ENCODE measurements at places on chromosomes 2 and 18.

GRCh38 chr18:12377556-12378197 is 650 bp upstream of the AFG3L2 start:
- no peak for DNase-seq

GRCh38 chr18:52716973-52717372 is 377.0 kb downstream of the DCC start:
- DNase-seq, result no peak

GRCh38 chr2:63614983-63615945 is 26.5 kb downstream of the MDH1 start:
- DNase-seq, result no peak

DNA sequence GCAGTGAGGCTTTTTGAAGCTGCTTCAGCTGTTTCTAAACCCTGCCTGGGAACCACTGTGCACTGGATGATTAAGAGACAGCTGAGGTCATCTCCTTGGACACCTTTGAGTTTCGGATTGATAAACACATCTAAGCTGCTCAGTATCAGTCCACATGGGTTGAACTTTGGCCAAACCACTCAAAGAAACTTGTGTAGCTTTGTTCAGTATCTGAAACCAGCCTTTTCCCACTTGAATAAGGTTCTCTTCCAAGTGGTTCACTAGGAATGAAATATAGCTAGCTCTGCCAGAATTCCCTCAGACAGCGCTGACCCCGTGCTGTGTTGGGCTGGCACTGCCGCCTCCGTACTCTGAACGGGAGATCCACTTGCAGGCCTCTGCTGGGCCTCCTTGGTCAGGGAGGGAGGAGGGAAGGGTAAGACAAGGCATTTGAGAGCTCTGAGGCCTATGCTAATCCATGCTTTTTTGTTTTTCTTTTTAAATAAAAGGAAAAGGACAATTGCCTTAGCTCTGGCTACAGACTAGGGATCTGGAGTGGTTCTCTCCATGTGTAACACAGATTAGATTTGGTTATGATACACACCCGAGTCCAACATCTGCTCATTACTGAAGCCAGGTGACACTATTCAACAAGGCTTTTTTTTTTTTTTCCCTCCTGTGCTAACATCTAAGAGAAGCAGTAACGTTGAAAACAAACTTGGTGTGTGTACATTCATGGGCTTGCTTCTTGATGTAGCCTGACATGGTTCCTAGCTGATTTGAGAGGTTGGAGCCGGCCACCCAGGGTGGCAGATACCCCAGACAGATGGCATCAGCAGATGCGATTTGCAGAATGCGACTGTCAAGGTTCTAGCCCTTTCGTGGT is 67.7 kb downstream of the NCK2 start:
- no peak for DNase-seq

DNA sequence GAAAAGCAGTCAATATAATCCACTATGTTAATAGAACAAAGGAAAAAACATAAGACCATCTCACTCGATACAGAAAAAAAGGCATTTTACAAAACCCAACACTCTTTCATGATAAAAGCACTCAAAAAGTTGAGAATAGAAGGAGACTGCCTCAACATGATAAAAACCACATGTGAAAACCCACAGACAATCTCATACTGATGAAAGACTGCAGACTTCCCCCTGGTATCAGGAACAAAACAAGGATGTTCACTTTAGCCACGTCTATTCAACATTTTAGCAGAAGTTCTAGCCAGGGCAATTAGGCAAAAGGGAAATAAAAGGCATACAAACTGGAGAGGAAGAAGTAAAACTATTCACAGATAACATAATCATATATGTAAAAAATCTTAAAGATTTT is 285.9 kb downstream of the EIPR1 start:
- DNase-seq, result no peak

GRCh38 chr2:240433973-240434727 is 1.3 kb upstream of the GPC1 start:
- peak; percentile 32 for DNase-seq

GRCh38 chr18:919078-919477 is 14.4 kb downstream of the ADCYAP1 start:
- DNase-seq, result no peak

DNA sequence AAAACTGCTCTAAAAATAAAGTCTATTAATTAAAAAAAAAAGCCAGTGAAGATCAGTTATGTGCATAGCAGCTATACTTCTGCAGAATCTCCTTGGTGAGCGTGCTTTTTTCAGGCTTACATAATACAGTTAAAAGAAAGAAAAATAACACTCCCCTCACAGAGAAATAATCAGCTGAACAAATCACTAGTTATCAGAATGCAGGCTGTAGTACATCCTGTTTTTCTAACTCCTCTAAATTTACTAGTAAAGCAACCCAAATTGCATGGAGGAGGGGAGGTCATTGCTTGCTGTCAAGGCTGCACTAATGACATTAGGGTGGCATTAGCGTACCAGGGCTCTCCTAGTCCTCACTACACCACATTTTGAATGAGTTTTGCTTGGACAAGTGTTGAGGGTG is 192.2 kb downstream of the PLCL1 start:
- no peak for DNase-seq

GRCh38 chr2:86562485-86562921 is 740 bp downstream of the CHMP3 start:
- no peak for DNase-seq

DNA sequence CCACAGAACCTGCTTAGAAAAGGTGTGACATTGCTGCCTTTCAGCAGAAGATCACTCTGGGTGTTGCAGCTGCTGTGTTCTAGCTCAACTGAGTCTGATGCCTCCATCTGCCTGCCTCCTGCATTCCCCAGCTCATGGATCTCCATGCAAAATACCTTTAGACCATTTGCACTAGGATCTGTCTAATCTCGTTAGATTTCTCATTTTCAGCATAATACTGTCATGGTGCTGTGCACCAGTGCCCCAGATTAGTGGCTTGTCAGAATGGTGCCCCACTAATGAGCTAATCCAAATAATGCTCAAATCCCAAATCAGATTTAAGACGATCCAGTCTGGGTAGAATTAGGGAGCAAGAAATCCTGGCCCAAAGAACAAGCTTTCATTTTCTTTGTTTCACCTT is 284.4 kb upstream of the PARD3B start:
- no peak for DNase-seq

DNA sequence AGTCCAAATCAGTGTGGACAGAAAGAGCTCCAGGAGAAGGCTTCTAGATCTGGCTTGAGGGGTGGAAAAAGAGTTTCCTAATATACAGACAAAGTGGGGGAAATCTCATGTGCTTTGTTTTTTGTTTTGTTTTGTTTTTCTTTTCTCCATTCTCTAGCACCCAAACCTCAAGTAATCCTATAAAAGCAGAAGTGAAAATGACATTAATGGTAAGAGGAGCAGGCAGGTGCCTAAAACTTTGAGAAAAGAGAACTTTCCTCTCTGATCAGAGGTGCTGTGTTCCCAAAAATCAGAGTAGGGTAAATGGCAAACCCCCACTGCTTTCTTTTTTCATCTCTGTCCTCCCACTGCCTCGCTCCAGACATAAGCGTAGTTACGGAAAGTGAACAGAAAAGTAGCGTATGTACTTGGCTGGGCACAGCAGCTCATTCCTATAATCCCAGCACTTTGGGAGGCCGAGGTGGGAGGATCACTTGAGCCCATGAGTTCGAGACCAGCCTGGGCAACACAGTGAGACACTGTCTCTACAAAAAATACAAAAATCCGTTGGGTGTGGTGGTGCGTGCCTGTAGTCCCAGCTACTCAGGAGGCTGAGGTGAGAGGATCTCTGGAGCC is 77.8 kb downstream of the FAM161A start:
- DNase-seq, result no peak

GRCh38 chr2:21282515-21282898 is 158.7 kb downstream of the TDRD15 start:
- peak; percentile 6 for DNase-seq

DNA sequence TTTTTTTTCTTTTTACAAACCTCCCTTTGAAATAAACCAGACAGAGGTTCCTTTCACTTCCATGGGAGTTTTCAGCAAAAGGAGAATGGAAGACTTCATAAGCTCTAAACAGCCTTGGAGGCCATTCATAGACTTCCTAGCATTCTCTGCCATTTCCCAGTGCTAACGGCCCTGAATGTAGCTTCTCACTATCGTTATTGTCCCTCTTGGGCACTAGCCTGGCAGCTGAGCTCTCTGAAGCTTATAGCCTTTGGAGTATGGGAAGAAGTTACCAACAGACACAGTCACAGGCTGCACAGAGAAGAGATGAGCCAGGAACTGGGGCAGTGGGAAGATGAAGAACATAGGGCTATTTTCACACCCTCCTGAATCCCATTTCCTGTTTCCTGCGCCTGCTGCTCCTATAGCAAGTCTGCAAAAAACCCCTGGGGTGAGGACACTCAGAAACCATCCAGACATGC is 29.1 kb upstream of the EPC2 start:
- DNase-seq, result no peak

DNA sequence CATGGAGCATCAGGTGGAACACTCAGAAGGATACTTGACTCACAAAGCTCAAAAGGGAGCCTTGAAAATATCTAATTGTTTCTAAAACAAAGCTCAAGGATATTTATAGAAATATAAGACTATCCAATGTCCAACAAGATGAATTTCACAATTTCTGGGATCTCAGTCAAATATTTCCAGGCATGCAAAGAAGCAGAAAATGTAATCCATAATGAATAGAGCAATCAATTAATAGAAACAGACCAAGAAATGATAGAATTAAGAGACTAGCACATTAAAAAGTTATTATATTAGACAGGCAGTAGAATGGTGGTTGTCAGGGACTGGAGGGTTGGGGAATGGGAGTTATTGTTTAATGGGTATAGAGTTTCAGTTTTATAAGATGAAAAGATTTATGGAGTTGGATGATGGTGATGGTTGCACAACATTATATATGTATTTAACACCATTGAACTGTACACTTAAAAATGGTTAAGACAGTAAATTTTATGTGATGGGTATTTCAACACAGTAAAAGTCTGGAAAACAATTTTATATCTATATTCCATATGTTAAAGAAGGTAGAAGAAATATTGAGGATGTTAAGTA is 189.9 kb upstream of the PIEZO2 start:
- DNase-seq, result no peak

All from inflammatory macrophage treated with lipopolysaccharide for 1 hour (primary cell).